ENCODE measurements at places on chromosomes 16 and 17. TPM values are rescaled to one million over a fixed set of nuclear protein-coding genes. Genes with fewer than 3 reads are reported as not detected.

Gene BCO1
- not detected for total RNA-seq

Gene PNMT
- total RNA-seq: 7.6 TPM

Gene PIK3R6
- 1.2 TPM for total RNA-seq

Gene CCR7
- not detected for total RNA-seq

Gene DYNLL2
- 93.5 TPM for total RNA-seq

Gene SLC5A11
- total RNA-seq: 0.14 TPM

Gene SEC14L5
- 15.5 TPM for total RNA-seq

Gene CD300E
- total RNA-seq: 0.30 TPM

Gene KRTAP2-2
- total RNA-seq: not detected

Gene DNAAF8
- 0.77 TPM for total RNA-seq

Gene CIAO2B
- total RNA-seq: 127 TPM

Gene SYCE1L
- total RNA-seq: 0.66 TPM

Gene COG8
- 24.1 TPM for total RNA-seq

Gene SYNGR3
- 0.38 TPM for total RNA-seq

Gene BANP
- 12.6 TPM for total RNA-seq

Gene CHST5
- total RNA-seq: 0.85 TPM

Gene CIBAR2
- not detected for total RNA-seq

Gene ZDHHC1
- 2.9 TPM for total RNA-seq

Gene ASPA
- total RNA-seq: 2.8 TPM

Gene SLC35G6
- not detected for total RNA-seq

Gene SNX20
- 0.69 TPM for total RNA-seq

Gene STX1B
- 0.77 TPM for total RNA-seq

Gene OR3A3
- total RNA-seq: not detected

Gene FTO
- total RNA-seq: 78.4 TPM

Gene CCL8
- total RNA-seq: 0.41 TPM

Gene TMEM100
- total RNA-seq: 13.9 TPM

Gene NOTUM
- total RNA-seq: not detected

Gene RBFOX1
- total RNA-seq: 71.8 TPM

Gene SPNS2
- 11.2 TPM for total RNA-seq

Gene CES5A
- total RNA-seq: not detected

All from left ventricle myocardium inferior (tissue), 1 donor.